DMS53 (cell line): ENCODE measurements at places on chromosomes 16 and 17.

DNA sequence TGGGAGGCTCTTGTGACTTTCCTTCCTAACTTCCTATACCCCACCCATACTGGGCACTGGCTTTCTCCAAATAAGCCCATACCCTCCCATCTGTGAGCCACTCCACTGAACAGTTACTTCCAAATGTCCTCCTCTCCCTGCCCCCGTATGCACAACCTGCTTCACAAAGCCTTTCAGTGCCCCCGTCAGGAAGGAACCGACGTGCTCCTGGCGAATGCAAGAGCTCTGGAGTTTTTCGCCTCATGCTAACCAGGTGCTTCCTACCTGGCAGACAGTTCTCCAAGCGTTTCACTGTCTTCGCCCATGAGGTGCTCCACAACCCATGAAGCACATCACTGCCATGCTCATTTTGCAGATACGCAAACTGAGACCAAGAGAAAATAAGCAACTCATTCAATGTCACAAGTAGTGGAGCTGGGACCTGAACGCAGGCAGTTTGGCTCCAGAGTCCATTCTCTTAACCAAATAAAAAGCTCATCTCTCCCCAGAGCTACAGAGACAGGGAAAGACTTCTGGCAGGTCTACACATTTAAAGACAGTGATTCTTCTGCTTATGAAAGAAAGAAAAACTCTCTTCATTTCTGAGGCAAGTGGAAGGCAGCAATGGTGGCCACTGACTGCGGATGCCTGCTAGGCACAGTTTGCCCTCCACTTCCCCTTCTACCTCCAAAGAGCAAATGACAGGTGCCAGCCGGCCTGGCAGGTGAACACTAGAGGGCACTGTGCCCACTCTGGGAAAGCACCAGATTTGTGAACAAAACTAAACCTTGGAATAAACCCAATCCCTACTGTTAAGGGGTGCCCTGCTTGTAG, 23.8 kb downstream of the SPHK1 start:
- DNase-seq = peak; percentile 82

DNA sequence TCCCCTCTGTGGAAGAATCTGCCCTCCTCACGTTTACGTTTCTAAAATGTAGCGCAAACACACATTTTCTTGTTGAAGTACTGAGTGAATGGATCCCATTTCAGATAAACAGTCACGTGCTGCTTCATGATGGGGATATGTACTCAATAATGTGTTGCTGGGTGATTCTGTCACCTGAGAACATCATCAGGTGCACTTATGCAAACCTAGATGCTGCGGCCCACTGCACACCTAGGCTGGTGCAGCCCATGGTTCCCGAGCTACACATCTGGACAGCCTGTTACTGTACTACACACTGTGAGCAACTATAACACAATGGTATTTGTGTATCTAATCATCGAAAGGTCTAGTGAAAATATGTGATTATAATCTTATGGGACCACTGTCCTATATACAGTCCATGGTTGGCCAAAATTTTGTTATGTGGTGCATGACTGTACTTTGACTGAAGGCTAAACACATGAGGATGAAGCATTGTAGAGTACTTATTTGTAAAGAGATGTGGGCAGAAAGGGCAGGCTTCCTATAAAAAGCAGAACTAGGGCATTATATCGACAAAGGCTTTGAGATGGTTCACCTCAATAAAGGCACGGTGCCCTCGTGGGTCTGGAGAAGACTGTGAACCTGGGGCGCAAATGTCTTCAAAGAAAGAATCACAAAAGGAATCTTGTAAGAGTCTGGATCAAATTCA, 26.3 kb downstream of the MARF1 start:
- DNase-seq = no peak

- DNase-seq = no peak
These were observed 591.7 kb downstream of the MAF start for GRCh38 chr16:79008869-79009179.

DNA sequence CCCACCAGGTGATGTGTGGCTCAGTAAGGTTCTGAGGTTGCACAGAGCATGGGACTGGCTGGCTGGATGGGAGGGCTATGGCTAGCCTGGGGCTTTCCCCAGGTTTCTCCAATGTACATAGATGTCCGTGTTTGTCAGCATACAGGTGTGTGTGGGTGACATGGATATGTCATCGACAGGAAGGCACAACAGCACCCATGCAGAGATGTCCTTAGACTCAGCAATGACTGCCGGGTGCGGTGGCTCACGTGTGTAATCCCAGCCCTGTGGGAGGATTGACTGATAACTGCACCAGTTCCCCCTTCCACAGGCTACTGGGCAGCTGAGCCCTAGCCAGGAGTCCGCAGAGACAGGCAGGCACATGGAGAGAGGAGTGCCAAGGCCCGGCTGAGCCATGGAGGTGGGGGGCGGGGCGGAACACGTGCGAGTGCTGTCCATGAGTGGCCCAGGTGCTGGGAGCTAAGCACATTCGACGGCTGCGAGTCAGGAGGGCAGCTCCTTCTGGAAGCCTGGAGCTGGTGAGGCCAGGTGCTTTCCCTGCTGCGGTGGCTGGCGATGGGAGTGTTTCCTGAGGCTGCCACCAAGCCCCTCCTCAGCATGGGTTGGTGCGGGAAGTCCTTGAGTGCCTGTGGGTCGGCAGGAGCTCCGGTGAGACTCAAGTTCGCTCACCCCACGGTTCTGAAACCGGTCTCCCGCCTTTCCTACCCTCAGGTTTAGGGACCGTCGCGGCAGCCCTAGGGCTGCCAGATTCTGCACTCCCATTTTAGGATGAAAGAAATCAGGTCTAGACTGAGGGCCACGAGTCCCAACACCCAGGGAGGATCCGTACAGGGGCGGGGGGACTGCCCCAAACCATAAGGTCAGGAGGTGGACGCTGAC, 858 bp upstream of the ASPSCR1 start:
- DNase-seq = peak; percentile 96

DNA sequence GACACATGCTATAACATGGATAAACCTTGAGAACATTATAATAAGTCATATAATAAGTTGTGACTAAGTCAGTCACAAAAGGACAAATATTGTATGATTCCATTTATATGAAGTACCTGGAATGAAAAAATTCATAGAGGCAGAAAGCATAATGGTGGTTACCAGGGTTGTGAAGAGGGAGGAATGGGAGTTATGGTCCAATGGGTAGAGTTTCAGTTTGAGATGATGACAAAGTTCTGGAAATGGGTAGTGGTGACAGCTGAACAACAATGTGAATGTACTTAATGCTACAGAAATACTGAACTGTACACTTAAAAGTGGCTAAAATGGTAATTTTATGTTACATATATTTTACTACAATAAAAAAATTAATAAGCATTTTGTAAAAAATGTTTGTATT, 49.7 kb downstream of the MYO1D start:
- peak; percentile 24 for DNase-seq

- no peak for DNase-seq
These were observed 78.7 kb downstream of the GOSR1 start for GRCh38 chr17:30555942-30556341.
